Caco-2 (cell line): ENCODE measurements at places on chromosomes 7 and 10.

DNA sequence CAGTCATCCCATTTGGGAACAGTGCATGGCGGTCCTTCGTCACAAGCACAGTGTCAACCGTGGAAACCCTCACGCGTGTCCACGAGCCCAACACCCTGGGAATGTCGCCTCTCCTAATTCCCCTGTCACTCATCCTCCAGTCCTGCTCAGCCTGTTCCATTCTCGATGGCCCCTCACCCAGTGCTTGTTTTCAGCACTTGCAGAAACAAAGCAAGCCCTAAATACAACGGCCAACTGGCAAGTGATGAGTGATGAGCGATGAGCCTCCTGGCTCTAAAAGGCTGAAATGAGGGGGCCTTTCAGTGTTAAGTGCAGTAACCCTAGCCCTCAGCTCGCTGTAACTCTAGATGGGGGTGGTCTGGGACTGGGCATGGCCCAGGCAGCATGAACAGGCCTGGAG, 22.6 kb downstream of the NKX2-3 start:
- no peak for DNase-seq

DNA sequence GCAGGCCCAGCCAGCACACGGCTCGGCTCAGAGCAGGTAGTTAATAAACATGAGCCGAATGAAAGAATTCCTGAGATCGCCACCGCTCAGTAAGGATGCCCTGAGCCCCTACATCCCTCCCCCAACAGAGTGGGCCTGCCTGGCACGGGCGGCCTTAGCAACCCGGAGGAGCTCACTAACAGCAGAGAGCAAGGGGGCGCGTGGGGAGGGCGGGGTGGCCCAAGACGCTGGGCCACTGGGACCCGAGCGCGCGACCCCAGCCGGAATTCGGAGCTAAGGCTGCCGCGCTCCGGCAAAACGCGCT, 403 bp upstream of the ENO4 start:
- DNase-seq = no peak

DNA sequence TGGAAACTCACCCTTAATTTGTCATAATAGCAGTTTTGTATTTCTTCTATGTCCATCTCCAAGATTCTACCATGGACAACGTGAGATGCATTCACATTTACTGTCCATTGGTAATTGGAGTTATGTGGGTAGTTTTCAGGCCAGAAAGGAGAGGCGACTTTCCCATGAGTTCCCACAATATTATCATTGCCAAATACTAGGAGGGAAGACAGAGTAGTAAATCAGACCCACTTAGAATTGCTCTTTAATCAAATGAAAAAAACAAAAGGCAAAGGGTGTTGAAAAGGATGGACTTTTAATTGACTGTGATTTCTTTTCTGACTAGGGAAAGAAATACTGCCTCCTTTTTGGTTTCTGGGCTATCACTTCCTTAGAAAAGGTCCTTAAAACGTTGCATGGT, 121.7 kb upstream of the RSU1 start:
- DNase-seq = no peak

GRCh38 chr10:132157101-132157500, 29.6 kb upstream of the DPYSL4 start:
- no peak for DNase-seq

DNA sequence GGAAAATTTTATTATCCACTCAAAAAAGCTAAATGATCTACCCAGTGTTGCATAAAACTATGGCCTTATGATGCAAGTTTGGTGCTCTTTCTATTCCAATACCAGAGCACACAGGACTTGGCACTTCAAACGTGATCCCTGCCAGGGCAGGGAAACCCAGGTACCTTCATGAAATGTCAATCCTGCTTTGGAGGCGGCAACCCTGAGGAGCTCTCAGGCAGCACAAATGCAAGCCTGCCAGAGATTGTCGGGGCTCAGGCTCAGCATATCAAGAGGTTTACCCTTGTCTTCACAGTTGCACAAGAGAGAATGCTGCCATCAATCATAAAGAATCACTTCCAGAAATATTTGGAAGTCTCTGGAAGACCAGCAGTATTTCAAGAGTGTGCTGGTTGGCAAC, 151.5 kb downstream of the GLI3 start:
- no peak for DNase-seq

DNA sequence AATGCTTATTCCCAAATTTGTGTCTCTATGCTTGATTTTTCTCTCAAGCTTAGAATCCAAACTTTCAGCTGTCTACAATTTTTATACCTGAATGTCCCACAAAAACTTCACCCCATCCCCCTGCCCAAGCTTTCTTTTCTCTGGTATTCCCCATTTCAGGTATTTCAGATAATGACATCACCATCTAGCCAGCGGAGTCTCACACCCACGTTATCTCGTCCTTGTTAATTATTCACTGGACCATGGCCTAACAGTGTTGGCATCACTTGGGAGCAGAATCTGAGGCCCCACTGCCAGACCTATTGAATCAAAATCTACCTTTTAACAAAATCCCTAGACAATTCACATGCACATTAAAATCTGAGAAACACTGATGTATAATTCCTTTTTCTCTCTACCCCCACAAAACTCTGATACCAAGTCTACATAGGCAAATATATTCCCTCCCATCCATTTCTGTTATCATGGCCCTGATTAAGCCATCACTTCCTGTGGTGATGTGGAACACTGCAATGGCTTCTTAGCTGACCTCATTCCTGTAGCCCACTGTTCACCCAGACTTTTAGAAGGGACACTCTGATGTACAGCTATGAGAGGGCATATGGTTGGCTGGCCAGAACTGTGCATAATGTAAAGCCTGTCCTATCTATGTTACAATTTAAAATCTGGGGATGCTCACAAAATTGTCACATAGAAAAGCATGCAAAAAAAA, 31.4 kb downstream of the ZNF438 start:
- peak; percentile 14 for DNase-seq
